ENCODE measurements at places on chromosomes 2 and 18. TPM values are rescaled to one million over a fixed set of nuclear protein-coding genes. Genes with fewer than 3 reads are reported as not detected.

The FTCDNL1 gene
- 1.6 TPM for total RNA-seq

The LYPD6B gene
- not detected for total RNA-seq

The ERMN gene
- 0.44 TPM for total RNA-seq

The PLB1 gene
- total RNA-seq: not detected

The KCNE4 gene
- not detected for total RNA-seq

The GCC2 gene
- 24.6 TPM for total RNA-seq

The UCN gene
- total RNA-seq: 1.6 TPM

The LCT gene
- total RNA-seq: 0.19 TPM

- no peaks in the 10 kb centered on the region for H3K27me3 ChIP-seq
- DNase-seq: no peak
- H3K4me1 ChIP-seq: peaks cover 17% of the 10 kb centered on the region
- H3K27ac ChIP-seq: no peak overlapping the region
Observed at GRCh38 chr2:70988151-70988550, 6.5 kb downstream of the TEX261 start.

- H3K4me3 ChIP-seq: no peak overlapping the region
- no peaks in the 10 kb centered on the region for H3K27me3 ChIP-seq
- H3K4me1 ChIP-seq: peaks cover 15% of the 10 kb centered on the region
- DNase-seq: no peak
Observed at GRCh38 chr2:69180227-69180626, 167.2 kb downstream of the ANTXR1 start.

GRCh38 chr2:230700447-230700846, 12.2 kb upstream of the CAB39 start:
- peaks cover 20% of the 10 kb centered on the region for H3K27me3 ChIP-seq
- peaks cover 5% of the 10 kb centered on the region for H3K36me3 ChIP-seq
- H3K4me3 ChIP-seq: no peak overlapping the region
- no peaks in the 10 kb centered on the region for H3K4me1 ChIP-seq
- no peak overlapping the region for H3K27ac ChIP-seq

DNA sequence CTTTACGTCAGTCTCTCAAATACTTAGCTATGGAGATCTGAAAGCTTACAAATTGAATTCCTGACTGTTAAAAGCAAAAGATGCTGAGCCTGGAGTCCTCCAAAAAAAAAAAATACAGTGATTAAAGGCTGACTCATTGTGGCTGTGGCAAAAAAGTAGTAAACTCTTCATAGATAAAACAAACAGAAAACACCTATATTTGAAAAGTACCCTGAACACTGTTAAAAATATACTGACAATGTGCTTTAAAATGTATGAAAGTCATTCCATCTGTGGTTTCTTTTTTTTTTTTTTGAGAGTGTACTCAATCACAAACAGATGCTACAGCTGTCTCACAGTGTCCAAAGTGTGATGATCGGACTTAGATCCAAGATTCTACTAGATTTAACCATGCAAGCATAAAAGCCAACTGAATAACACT, 267.6 kb upstream of the CYP26B1 start:
- no peaks in the 10 kb centered on the region for H3K27me3 ChIP-seq
- H3K27ac ChIP-seq: no peak overlapping the region
- H3K4me1 ChIP-seq: peaks cover 6% of the 10 kb centered on the region

GRCh38 chr2:32820088-32820487, 126.7 kb upstream of the LTBP1 start:
- H3K27me3 ChIP-seq: no peaks in the 10 kb centered on the region
- no peak for DNase-seq
- H3K4me3 ChIP-seq: no peak overlapping the region
- H3K27ac ChIP-seq: peak overlapping the region; percentile 82
- no peaks in the 10 kb centered on the region for H3K36me3 ChIP-seq
- peaks cover 11% of the 10 kb centered on the region for H3K4me1 ChIP-seq

- H3K4me3 ChIP-seq: no peak overlapping the region
- no peaks in the 10 kb centered on the region for H3K4me1 ChIP-seq
- no peaks in the 10 kb centered on the region for H3K36me3 ChIP-seq
- DNase-seq: no peak
- no peaks in the 10 kb centered on the region for H3K27me3 ChIP-seq
Observed at GRCh38 chr2:54009549-54009948, 38.8 kb upstream of the PSME4 start.

DNA sequence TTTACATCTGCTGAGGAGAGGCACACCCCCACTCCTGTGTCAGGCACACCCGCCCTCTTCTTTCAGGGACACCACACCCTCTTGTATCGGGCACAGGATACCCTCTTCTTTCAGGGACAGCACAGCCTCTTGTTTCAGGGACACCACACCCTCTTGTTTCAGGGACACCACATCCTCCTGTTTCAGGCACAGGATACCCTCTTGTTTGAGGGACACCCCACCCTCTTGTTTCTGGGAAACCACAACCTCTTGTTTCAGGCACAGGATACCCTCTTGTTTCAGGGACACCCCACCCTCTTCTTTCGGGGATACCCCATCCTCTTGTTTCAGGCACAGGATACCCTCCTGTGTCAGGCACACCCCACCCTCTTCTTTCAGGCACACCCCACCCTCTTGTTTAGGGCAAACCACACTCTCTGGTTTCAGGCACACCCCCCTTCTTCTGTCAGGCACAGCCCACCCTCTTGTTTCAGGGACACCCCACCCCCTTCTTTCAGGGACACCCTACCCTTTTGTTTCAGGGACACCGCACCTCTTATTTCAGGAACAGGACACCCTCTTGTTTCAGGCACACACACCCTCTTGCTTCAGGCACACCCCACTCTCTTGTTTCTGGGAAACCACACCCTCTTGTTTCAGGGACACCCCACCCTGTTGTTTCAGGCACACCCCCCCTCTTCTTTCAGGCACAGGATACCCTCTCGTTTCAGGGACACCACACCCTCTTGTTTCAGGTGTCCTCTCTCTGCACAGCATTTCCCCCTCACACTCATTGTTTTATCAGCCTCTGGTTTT, 96.2 kb downstream of the TPO start:
- DNase-seq: no peak
- no peaks in the 10 kb centered on the region for H3K36me3 ChIP-seq
- no peak overlapping the region for H3K4me3 ChIP-seq
- H3K4me1 ChIP-seq: no peaks in the 10 kb centered on the region
- peak overlapping the region; percentile 35 for H3K27ac ChIP-seq
- H3K27me3 ChIP-seq: peaks cover 19% of the 10 kb centered on the region

DNA sequence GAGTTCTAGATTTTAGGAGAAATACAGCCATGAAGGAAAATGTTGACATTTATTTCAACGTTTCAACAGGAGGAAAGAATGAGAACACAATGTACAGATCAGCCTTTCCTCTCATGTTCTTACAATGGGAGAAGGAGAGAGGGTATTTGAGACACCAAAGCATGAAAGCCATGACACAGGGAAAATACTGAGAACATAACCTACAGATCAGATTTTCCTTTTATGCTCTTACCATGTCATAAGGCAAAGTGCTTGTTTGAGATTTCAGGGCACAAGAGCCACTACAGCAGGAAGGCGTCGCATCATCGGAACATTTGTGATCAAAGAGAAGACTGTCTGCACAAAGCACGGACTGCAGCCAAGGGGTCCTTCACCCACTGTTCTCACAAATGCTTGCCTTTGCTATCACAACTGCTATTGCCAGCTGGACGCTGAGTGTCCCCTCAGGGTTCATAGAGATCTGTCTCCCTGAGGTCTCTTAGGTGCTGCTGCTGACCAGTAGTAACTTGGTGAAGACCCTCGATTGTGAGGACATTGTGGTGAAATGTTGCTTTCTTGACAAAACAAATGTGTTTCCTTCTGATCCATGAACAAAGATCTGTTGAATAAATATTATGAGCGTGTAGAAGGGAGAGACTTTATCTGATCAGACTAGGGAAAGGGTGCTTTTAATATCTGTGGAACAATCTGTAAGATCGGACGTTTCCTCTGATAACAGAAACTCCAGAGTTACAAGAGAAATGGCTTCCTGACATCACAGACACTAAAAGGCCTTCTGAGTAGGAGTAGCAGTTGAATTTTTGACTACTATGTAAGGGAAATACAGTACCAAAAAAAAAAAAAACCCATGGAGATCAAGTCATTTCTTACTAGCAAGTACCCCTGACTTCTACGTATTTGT, 6.4 kb upstream of the IL1RL1 start:
- no peak overlapping the region for H3K27ac ChIP-seq
- no peaks in the 10 kb centered on the region for H3K36me3 ChIP-seq
- H3K4me3 ChIP-seq: no peak overlapping the region
- no peak for DNase-seq
- no peaks in the 10 kb centered on the region for H3K4me1 ChIP-seq

- H3K36me3 ChIP-seq: no peaks in the 10 kb centered on the region
- H3K27ac ChIP-seq: no peak overlapping the region
- H3K4me3 ChIP-seq: no peak overlapping the region
- no peaks in the 10 kb centered on the region for H3K4me1 ChIP-seq
- no peaks in the 10 kb centered on the region for H3K27me3 ChIP-seq
Observed at GRCh38 chr2:128894896-128895295, 576.2 kb upstream of the HS6ST1 start.

GRCh38 chr2:224284134-224284946, 117.6 kb downstream of the FAM124B start:
- DNase-seq: peak; percentile 46
- H3K4me1 ChIP-seq: peaks cover 4% of the 10 kb centered on the region
- no peak overlapping the region for H3K27ac ChIP-seq
- peaks cover 2% of the 10 kb centered on the region for H3K27me3 ChIP-seq

DNA sequence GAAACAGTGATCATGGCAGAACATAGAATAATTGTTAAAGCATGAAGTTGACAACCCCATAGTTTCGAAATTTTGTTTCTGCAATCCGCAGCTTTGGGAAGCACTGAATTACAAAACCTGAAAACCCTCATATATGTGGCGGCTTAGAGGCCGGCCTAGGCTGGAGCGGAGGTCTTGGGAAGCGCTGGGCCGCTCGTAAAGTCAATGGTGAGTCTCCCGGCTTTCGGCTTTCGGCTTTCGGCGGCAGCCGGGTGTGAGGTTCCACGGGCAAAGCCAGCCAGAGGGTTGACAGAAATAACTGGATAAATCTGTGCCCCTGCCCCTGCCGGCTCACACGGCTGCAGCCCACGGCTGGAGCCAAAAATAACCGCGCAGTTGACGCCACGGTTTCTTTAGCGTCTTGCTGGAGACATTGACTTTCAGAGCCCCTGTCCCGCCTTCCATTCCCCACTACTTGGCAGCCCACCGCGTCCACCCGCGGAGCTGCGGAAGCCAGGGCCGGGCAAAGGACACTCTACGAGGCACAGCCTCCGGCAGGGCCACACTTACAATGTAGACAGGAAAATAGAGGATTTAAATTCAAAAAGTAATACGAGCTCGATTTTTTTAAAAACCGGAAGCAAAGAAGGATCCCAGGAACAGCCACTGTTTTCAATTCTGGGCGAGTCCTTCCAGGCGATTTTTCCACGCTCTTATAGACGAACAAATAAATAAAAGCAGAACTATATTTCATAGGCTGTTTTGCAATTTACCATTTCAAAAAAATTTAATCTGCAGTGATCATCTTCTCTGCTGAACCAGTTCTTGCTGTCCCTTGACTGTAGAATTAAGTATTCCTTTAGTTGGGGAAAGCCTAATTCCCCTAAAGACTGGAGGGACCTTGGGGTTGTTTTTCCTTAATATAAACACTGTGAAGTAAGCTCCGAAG, 28.3 kb upstream of the ATP6V1B1 start:
- H3K36me3 ChIP-seq: peaks cover 16% of the 10 kb centered on the region
- H3K4me1 ChIP-seq: peaks cover 22% of the 10 kb centered on the region
- H3K4me3 ChIP-seq: peak overlapping the region; percentile 59

GRCh38 chr2:100909534-100910081, 89.7 kb downstream of the NPAS2 start:
- H3K4me3 ChIP-seq: no peak overlapping the region
- peaks cover 8% of the 10 kb centered on the region for H3K4me1 ChIP-seq
- no peak overlapping the region for H3K27ac ChIP-seq

GRCh38 chr18:54357082-54357659, 487 bp downstream of the STARD6 start:
- H3K27me3 ChIP-seq: no peaks in the 10 kb centered on the region
- H3K4me3 ChIP-seq: peak overlapping the region; percentile 98
- peaks cover 11% of the 10 kb centered on the region for H3K36me3 ChIP-seq
- peak overlapping the region; percentile 100 for H3K27ac ChIP-seq
- no peak for DNase-seq

DNA sequence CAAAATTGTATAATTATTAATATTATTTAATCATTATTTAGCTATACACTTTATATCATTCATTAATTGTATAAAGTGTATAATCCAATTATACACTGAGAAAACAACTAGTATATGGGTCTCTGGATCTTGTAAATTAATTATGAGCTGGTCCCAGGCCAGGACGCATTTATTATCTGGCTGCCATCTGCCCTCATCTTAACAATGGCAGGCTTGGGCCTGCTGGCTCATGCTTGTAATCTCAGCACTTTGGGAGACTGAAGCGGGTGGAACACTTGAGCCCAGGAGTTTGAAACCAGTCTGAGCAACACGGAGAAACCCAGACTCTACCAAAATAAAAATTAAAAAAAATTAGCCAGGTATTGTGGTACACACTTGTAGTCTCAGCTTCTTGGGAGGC, 502.2 kb upstream of the NRXN1 start:
- no peaks in the 10 kb centered on the region for H3K36me3 ChIP-seq
- H3K4me3 ChIP-seq: no peak overlapping the region
- H3K27ac ChIP-seq: no peak overlapping the region
- no peaks in the 10 kb centered on the region for H3K27me3 ChIP-seq
- no peaks in the 10 kb centered on the region for H3K4me1 ChIP-seq
- no peak for DNase-seq

DNA sequence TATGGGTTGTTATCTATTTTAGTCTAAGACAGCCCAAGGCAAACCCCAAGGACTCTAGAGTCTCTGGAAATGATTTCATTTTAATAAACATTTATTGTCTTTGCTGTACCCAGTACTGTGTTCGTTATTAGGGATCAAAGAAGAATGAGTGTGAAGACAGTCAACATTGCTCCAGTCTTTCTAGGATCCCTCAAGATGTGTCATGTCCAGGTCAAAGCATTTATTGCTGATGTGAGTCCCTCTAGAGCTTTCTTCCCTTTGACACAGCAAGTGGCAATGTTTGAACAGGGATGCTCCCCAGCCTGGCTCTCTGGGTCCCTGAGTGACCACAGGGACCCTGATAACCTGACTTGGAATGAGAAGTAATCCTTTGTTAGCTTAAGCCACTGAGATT, 123.1 kb upstream of the STK17B start:
- no peak overlapping the region for H3K4me3 ChIP-seq
- DNase-seq: no peak

DNA sequence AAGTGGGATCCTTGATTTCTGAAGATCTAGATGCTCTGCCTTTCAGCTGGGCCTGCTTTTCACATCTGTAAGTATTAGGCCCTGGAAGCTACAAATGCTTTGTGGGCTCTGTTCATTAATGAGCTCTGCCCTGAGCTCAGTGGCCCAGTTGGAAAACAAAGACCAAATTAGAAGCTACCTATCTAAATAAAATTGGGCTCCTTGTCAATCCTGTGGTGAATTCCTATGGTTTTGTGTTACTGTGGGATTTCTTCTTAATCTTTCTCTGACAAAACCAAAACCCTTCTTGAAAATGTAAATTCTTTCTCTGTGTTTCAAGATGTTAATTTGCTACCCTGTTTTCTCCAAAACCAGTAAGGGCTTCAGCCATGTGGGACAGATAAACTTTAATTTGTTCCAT, 219.0 kb upstream of the HS6ST1 start:
- peaks cover 34% of the 10 kb centered on the region for H3K4me1 ChIP-seq
- DNase-seq: no peak
- H3K27ac ChIP-seq: no peak overlapping the region
- no peaks in the 10 kb centered on the region for H3K27me3 ChIP-seq
- H3K4me3 ChIP-seq: no peak overlapping the region

GRCh38 chr18:23377669-23378301, 75.3 kb upstream of the RIOK3 start:
- DNase-seq: no peak
- H3K27me3 ChIP-seq: no peaks in the 10 kb centered on the region
- no peak overlapping the region for H3K4me3 ChIP-seq
- H3K36me3 ChIP-seq: no peaks in the 10 kb centered on the region
